ENCODE measurements at places on chromosomes 6 and 20.

GRCh38 chr6:13881621-13882165 is 43.1 kb upstream of the RNF182 start:
- DNase-seq = no peak

DNA sequence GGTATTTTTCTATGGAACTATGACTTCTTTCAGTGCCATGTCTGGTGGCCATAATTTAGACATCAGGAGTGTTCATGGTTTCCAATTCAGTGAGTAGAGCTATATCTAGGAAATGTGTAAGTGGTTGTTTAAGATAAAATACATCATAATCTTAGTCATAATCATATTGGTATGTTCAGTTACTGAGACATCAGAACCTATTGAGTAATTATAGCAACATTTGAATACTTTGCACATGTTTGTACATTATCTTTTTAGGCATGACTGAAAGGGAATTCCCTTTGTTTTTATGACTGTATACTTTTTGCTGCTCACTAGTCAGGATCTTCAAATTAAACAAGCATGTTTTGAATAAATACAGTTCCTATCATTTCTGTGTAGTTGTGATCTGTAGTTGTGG is 64.0 kb downstream of the STXBP5 start:
- no peak for DNase-seq

DNA sequence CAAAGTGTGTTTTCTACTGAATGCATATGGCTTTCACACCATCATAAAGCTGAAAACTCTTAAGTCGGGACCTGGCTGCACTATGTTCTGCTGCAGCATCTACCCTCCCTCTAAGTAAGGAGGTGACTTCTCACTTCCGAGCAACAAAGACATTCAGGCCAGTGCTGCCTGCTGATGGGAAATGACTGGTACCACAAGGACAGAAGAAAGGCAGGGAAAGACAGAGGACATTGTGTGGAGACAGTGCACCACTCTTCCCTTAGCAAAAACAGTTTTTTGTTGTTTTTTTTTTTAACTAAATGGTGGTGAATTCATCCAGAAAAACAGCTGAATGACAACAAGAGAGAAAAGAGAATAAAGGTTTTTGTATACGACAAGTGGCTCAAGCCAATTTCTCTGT is 81.5 kb downstream of the MAP7 start:
- no peak for DNase-seq

- DNase-seq = peak; percentile 86
Observed at GRCh38 chr20:50346374-50347283, 156.0 kb downstream of the CEBPB start.

GRCh38 chr6:12545619-12546409 is 170.8 kb upstream of the PHACTR1 start:
- DNase-seq = no peak

DNA sequence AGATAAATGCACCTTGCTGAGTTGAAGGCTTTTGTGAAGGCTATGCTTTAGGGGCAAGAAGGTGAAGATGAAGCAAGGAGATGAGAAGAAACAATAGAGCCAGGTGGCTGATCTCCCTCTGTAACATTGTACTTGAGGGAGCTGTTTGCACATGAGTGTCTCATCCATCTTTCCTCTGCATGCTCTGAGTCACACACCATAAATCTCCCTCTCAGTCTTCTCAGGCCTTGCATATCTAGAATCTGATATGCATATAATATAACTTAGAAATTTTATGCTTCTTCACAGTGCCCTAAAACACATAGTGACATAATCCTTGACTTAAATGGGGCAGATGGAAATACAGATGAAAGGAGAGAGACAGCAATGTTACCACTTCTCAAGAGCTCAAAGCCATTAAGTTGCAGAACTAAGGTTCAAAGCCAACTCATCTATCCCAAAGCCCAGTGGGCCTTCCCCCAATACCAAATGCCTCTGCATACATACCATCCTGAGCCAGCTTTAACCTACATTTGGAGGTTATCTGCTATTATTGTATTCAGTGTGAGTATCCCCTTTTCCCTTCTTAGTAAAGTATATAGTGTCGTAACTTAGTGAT is 62.4 kb upstream of the STXBP5 start:
- DNase-seq = no peak

DNA sequence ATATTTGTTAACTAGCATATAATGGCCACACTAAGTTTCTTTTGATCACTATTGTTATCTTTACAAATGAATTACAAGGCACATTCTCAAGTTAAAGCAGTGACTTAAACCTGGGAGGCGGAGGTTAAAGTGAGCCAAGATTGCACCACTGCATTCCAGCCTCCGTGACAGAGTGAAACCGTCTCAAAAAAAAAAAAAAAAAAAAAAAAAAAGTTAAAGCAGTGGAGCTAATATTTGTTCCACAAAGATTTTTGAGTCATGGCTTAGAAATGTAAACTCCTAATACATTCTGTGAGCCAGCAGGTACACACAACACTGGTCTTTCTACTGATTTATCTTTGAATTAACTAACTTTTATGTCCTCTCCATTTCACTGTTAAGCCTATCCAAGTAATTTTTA is 221.7 kb upstream of the HTR1E start:
- DNase-seq = no peak

All from common myeloid progenitor, CD34-positive (primary cell).